ENCODE measurements at places on chromosomes 5 and 9.

- DNase-seq = no peak
Measured at GRCh38 chr9:126684345-126684744, 70.6 kb downstream of the LMX1B start.

DNA sequence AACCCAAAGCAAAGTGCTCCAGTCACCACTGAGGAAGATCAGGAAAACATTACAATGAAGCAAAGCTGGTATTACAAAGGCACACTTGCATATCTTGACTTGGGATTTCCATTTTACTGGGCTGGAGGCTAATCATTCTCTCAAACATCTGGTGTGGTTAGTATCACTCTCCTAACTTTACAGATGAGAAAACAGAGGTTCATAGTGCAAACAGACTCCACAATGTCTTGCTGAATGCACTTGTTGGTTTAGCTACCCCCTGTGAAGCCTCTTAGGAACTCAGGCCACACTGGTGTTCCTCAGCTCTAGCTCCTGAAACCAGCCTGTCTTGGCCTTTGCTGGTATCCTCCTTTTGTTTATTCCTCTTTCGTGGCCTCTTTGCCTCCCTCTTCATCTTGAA, 29.5 kb upstream of the SMAD5 start:
- no peak for DNase-seq

GRCh38 chr5:107365320-107366109, 305.2 kb downstream of the EFNA5 start:
- DNase-seq = no peak

- DNase-seq = no peak
Measured at GRCh38 chr9:90303655-90304054, 339.0 kb downstream of the DIRAS2 start.

All from activated CD4-positive, alpha-beta T cell treated with anti-CD3 and anti-CD28 coated beads for 48 hours (primary cell).